GM12892 (cell line): ENCODE measurements at places on chromosomes 5 and 9.

DNA sequence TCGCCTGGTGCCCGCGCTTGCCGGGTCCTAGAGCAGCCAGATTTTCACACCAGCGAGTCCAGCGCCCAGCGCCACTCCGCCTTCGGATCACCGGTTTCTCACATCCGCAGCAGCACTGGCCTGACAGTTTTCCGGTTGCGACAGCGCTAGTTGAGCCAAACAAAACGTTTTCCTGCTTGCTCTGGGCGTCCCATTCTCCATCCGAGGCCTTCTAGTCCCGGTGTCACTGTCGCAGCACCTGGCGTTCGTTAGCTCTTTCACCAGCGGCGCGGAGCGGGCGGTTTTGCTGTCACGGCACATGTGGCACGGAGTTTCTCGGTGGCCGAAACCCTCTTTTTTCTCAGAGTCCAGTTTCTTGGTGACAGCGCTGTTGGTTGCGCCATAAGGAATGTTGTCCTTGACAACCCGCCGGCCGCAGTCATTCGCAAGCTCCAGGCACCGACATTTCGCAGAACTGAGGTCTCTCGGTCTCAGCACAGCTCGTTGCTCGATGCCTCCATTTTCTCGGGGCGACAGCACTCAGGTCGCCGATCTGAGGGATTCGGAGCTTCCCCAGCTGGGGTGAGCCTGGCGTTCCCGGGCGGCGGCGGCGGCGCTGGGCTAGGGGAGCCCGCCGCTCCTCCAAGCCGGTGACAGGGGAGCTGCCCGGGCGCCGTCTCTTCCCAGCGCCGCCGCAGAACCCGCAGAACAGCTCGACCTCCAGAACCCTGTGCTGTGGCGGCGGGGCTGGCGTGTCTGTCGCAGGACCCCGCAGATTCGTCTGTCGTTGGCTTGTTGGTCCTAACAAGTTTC, 47.8 kb downstream of the ANXA2R start:
- no peak for DNase-seq

DNA sequence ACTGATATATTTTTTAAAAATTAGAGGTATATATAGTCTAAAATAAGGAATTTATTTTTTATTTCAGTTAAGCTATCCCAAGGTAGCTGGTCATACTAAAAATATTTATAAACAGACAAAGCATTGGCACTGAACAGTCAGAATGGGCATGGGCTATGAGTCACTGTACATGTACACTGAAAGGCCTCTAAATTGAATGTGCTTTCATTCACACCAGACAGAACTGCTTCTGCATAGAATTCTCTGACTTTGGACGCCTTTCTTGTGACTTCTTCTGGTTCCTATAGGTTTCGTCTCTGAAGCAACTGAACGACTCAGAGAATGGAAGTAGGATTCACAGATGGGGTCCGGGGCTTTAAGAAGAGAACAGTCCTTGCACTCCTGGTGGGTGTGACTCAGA, 394.8 kb upstream of the MEF2C start:
- DNase-seq, result no peak

DNA sequence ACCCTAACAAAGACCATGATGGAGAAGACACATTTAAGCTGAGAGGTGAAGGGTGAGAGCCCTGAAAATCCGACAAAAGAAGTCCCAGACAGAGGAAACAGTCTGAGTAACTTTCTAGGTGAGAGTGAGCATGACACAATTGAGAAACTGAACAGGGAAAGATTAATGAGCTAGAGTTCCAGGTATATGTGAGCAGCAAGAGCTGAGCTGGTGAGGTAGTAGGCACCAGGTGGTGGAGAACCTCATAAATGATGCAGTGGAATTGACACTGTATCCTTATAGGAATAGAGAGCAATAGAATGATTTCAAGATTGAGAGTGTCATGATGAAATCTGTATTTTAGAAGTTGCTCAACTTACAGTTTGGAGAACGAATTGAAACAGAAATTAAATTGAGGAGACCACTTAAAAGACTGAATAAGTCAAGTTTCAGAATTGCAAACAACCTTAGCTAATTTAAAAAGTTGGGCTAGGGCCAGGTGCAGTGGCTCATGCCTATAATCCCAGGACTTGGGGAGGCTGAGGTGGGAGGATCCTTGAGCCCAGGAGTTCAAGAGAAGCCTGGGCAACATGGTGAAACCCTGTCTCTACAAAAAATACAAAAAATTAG, 89.8 kb downstream of the NREP start:
- DNase-seq, result no peak

GRCh38 chr9:13082796-13083195, 196.7 kb downstream of the MPDZ start:
- no peak for DNase-seq

GRCh38 chr5:28156981-28157380, 1118.6 kb upstream of the CDH9 start:
- no peak for DNase-seq

DNA sequence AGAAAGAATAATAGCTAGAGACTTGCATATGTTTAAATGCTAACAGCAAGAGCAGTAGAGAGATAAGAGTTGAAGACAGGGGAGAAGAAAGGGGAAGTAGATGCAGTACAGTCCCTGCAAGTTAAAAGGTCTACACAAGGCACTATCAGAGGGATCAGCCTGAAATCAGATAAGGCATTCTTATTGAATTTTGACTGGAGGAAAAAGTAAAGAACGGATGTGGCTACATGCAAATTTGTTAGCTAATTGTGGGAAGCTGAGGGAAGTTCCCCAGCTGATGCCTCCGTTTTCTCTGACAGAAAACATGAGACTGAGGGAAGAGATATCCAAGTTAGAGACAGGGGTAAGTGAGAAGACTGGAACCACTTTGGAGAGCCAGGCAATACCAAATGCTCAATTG, 12.9 kb upstream of the RHOBTB3 start:
- no peak for DNase-seq

DNA sequence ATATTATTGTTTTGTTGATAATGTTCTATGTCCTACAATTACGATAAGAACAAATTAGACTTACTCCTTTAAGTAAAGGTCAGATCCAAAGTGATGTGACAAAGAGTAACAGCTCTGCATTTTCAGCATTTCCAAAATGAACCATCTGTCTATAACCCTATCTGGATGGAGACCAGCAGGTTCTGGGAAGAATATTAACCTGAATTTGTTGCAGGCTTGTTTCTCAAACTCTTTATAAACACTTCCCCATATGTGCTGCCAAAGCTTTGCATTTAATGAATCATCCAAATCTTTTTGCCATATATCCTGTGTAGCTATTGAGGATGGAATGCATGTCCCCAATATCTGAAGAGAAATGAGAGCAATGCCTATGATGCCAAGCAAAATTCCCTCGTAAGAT, 198.9 kb upstream of the SLC27A6 start:
- no peak for DNase-seq

DNA sequence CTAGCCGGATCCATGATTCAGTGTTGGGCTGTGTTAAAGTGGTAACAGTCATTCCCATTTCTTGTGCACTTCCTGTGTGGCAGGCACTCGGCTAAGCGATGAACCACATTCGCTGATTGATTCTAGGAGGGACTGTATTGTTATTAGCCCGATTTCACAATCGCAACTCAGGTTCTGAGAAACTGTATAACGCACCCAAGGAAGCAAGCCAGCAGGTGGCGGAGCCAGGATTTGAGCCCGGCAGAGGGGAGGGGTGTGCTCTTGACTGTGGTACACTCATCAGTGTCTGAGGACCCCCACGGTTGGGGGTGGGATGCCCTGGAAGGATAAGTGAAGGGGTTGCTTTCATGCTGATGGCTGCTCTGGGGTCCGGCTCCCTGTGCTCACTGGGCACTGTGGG, 34.7 kb downstream of the LRSAM1 start:
- no peak for DNase-seq

GRCh38 chr9:18580151-18580550, 106.2 kb downstream of the ADAMTSL1 start:
- DNase-seq, result no peak

- DNase-seq, result no peak
These were observed 47.5 kb downstream of the NKD2 start for GRCh38 chr5:1055896-1056610.

- no peak for DNase-seq
These were observed 35.1 kb downstream of the FGF18 start for GRCh38 chr5:171454549-171454948.

GRCh38 chr5:172245703-172246125, 37.9 kb downstream of the UBTD2 start:
- no peak for DNase-seq

GRCh38 chr9:22683700-22684075, 237.1 kb downstream of the DMRTA1 start:
- no peak for DNase-seq

DNA sequence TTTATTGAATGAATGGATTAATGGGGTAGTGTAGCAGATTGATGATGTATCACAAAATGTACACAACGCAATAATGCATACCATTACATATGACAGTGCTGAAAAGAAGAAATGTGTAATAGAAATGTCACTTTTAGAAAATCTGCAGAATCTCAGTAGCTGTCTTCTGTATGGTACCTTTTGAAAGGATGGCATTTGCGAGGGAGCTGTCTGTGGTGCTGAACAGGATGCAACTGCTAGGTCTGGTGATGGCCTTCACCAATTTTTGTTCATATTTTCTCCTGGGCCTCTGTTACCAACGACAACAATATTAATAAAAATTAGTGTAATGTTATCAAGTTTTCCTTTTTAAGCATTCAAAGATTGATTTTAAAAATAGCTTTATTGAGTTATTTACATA, 36.2 kb upstream of the OTULIN start:
- no peak for DNase-seq

GRCh38 chr5:98432378-98432777, 341.1 kb upstream of the RGMB start:
- DNase-seq, result no peak

GRCh38 chr9:115328228-115328627, 210.3 kb upstream of the TNC start:
- no peak for DNase-seq

DNA sequence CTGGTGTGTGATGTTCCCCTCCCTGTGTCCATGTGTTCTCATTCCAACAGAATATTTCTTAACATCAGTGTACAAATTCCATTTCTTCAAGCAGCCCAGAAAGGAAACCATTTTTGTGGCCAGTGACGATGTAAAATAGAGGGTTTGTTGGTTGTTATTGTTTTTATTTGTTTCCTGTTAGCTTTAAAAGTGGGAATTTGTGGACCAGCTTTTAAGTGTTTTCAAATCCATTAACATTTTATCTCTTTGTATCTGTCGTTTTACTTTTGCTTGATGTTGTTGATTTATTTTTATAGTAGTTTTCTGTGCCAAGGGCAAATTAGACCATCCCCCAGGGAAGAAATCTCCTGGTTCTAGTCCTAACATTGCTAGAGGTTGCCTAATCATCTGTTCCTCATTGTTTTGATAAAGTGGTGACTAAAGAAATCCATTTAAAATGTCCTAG, 100.0 kb downstream of the GDNF start:
- no peak for DNase-seq

DNA sequence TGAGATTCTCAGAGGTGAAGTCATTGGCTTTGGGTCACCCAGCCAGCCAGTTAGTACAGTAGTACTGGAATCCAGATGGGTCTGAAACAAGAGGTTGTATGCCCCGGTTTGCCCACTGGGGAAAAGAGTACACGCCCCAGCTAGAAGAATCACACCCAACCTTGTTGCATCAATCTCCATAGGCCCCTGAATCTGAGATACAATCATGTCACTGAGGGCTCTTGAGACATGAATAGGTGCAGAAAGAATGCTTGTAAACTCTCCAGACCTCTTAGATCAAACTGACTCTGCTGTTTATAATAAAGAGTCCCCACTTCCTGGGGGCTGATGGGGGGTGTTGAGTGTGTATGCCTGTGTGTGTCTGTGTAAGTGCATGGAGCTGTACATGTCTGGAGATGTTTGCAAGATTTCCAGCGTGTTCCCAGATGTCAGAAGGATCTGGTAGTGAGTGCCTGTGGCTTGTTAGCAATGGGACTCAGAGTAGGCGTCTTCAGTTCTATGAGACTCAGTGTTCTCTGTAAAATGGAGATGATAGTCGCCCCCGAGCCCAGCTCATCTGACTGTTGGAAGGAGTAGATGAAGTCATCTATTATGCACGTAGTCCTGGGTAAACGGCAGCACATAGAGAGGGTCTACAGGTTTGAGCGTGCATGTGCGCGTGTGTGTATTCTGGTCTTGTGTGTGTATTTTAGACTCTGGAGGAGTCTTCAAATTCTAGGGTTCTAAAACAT, 48.2 kb downstream of the COL27A1 start:
- DNase-seq, result no peak

DNA sequence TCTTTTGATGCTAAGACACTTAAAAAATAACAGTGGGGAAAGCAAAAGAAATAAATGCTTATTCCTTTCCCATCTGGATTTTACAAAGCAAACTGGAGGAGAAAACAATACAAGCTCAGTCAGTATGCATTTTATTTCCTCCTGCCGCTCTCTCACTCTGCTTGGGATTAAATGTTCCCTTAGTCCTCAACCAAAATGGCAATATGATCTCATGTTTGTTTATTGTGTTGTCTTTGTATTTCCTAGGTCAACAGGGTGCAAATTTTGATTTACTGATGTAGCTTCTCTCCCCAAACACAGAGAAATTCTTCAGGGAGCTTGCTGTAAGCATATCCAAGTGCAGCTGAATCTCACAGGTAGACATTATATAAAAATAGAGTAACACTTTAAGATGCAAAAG, 92.1 kb upstream of the ERBIN start:
- no peak for DNase-seq

- DNase-seq, result no peak
These were observed 166.3 kb downstream of the MPDZ start for GRCh38 chr9:13113216-13113615.

- DNase-seq, result no peak
These were observed 62.2 kb downstream of the INIP start for GRCh38 chr9:112655668-112656067.

- DNase-seq, result no peak
These were observed 25.6 kb upstream of the GTF3C5 start for GRCh38 chr9:133004999-133005760.

DNA sequence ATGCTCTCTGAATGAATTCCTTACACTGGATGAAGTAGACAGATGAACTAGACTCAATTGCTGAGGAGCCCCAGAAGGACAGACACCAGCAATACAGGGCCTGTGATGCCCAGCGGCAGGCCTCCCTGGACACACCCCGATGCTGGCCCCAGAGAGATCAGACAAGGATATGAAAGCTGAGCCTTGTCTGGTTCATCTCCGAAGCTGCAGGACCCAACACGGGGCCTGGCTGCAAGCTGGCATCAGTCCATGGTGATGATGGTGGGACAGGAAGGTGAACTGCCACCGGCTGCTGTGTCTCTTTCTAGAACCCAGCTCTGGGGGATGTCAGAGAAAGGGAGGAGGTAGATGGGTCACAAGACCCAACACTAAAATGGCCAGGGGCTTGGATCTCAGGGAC, 104.0 kb upstream of the LMX1B start:
- DNase-seq, result no peak

DNA sequence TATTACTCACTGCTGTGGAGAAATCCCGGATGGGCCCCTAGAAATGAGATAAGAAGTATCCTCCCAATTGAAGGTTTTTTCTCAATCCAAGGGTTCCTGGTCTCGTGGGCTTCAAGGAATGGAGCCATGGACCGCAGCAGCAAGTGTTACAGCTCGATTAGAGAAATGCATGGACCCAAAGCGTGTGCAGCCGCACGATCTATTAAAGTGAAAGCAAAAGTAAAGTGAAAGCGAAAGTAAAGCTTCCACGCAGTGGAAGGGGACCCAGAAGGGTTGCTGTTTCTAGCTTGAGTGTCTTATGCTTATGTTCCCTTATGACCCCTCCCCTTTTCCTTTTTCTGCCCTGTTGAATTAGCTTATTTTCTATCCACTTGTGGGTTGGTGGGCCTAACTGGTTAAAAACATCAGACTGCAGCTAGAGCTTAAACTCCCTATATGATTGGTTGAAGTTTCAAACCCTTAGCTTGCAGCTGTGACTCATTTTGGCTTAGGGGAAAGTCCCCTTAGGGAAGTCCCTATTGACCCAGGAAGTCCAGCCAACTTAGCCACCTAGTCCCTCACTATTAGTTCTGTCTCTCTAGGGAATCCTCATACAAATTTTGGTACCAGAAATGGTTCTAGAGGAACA, 1111.8 kb downstream of the TAF11L14 start:
- peak; percentile 19 for DNase-seq
